Activated gamma-delta T cell treated with Interleukin-2 at 50 U/mL for 16 hours (primary cell): ENCODE measurements at places on chromosomes 16 and 17.
A peak's percentile ranks its signal among the peaks of the same experiment; 100 is the strongest.

GRCh38 chr16:4976079-4976478 is 17.9 kb downstream of the SEC14L5 start:
- DNase-seq = no peak

DNA sequence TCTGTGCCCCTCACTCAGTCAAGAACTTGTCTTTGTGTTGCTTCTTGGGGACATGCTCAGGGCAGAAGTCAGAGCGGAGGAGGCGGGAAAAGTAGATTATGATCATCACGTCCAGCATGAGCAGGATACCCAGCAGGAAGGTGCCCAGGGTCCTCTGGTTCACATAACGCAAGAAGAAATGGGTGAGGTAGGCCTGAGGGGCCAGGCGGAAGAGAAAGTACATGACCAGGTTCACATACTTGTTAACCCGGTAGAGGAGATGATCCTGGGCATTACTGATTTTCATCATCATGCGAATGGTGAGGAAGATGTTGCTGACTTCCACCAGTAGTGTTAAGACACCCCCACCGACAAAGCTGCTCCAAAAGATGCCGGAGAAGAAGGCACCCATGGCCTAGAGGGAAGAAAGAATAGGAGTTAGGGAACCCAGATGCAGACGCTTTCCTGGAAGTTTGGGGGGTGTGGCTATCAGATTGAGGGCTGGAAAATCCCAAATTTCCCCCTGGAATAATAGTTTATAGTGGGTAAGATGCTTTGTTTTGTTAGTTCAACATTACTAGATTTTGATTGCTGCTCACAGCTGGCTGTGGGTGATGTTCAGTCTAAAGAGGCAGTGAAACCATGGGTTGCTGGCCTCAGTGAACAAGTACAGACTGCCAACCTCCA is 1.4 kb downstream of the TLCD1 start:
- DNase-seq = no peak

DNA sequence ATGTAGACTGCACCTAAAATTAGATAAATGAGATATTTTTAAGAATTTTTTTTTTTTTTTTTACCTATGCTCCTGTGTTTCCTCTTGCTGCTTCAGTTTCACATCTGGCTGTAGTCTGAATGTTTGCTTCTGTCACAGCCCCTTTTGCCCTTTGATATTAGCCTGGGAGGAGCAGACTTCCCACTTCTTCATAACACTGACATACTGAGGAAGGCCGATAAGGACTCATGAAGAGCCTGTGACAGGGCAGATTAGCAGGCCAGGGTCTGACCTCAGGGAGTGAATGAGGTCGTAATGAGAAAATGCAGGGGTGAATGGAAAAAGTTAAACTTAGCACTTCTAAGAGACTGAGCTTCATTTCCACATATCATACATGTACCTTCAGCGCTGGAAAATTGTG is at the start of gene SLFN14:
Gene SLFN14, minus strand, starts transcription at position 117 of the 400 bp plus-strand sequence. CDS start 2,757 bp downstream, outside the sequence.
- DNase-seq = no peak

- no peak for DNase-seq
Observed at GRCh38 chr16:51651061-51651466, 500.0 kb upstream of the SALL1 start.

DNA sequence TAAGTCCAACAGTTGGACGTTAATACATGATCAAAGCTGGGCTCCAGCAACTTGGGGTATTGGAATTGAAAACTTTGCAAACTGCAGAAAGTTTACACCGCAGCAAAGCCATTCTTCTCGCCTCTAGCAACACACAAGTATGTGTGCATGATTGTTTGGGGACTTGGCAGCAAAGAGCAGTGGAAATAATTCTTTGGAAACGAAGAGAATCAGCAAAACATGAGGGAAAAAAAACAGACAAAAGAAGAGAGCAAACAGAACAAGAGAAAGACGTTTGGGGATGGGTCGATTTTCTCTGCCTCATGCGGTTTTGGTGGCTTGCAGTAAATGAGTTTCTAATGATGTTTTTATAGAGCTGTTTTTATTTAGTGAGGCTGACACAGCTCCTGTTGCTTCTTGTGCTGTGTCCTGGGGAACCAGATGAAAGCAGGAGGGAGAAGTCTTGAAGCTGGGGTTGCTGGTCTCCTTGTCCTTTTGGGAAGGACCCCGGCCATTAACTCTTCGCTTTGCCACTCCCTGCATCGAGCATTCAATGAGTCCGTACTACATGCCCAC is 502.9 kb downstream of the GRIN2A start:
- no peak for DNase-seq

GRCh38 chr17:21233581-21234347 is 19.4 kb downstream of the NATD1 start:
- DNase-seq = no peak

DNA sequence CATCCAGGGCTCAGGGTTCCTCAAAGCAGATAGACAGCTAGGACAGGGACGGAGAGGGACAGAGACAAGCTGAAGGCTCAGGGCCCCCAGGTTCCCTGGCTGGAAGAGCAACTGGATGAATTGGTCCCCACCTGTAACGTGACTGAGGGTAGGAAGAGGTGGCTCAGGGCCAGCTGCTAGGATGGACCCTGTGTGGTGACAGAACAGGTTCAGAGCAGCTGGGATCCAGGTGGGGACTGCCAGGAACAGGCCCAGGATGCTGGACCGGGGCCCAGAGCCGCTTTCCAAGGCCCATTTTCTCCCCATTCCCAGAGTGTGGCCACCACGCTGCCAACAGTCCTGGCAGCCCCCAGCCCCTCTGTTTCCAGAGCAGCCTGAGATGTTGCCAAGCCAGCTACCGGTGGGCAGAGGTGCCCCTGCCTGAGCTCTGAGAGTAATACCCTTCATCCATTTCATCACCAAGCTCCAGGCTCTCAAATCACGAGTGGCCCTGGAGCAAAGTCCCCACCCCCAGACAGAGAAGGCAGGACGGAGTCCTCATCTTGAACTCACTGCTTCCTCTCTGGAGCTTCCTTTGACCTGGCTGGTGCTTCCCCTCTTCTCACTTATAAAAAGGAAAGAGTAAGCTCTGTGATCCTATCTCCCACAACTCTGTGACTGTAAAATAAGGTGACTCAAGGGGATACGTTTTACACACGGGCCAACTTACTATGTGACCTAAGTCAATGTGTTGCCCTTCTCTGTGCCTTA is 79.6 kb downstream of the TMEM132E start:
- no peak for DNase-seq

DNA sequence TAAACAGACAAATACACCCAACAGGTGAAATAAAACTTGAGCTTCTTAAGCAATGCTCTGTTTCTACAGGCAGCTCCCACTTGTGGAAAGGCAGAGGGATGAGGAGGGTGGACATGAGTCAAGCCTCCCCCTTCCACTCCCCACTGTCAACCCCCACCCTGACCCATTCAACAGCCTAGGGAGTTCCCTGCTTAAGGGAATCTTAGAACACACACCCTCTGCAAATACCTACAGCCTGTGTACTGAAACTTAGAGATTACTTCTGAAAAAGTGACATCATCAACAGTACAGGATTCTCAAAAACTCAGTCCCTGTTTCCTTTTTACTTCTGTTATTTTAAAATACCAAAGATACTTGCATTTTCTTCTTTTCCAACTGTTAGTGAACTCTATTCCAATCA is 345.4 kb downstream of the SOX9 start:
- no peak for DNase-seq

DNA sequence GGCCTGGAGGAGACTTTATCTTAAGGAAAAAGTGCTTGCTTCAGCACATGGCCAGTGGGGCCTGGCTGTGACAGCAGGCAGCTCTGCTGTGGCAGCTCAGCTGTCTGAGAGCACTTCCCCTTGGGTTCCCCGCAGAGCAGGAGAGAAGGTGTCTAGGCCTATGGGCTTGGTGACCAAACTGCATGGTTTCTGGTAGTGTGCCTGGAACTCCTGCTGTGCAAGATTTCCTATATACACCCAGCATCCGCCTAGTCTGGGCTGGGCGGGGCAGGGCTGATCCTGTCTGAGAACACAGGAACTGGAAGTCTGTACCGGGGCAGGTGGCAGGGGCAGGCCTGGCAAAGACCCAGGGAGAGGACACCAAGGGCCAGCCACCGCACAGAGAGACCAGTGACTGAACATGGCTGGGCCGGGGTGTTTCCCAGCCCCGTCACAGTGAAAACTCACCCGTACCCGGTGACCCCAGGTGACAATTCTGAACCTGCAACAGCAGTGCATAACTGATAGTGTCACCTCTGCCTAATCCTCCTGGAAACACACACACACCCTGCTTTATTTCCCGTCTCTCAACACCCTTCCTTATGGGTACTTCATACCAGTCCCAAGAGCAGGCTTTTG is 39.3 kb downstream of the CHD9 start:
- peak; percentile 20 for DNase-seq

DNA sequence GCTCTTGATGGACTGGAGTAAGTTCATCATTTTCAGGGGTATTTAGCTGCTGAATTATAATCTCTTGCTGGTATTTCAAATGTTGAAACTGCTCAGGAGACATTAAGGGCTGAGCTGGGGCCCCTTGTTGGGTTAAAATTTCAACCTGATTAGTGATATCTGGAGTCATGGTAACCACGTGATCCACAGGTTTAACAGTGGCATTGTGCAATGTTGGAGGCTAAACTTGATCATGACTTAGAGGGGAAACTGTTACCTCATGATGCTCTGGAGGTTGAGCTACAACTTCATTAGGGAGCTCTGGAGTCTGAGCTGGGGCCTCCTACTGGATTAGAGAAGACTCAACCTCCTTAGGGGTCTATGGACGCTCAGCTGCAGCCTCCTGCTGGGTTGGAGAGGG is 17.2 kb upstream of the MPP2 start:
- DNase-seq = no peak

DNA sequence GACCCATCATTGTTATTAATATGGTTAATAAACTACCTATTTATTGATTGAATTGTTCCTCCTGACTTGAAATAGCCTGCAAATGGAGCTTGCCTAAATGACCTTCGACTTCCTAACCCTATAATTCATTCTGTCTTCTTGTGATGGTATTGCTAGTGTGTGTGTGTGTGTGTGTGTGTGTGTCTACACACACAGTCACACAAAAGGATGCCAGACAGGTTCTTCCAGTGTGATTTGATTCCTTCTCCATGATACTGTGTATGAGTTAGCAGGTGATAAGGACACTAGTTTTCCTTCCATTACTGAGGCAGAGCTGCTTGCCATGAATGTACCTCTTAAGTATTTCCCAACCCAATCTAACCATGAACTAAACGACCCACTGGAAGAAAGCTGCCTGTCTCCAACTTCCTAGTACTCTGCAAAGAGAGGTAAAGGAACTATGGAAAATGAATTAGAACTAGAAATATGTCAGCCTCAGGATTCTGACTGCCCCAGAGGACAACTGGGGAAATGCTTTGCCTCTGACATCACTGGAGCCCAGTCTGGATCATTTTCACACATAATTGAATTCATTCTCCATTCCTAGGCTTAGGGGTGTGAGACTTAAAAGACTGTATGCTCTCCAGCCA is 3.5 kb upstream of the CDC6 start:
- DNase-seq = no peak

GRCh38 chr16:11697319-11697718 is 29.1 kb downstream of the SNN start:
- DNase-seq = no peak

GRCh38 chr16:987906-988305 is 6.3 kb downstream of the SOX8 start:
- DNase-seq = no peak

DNA sequence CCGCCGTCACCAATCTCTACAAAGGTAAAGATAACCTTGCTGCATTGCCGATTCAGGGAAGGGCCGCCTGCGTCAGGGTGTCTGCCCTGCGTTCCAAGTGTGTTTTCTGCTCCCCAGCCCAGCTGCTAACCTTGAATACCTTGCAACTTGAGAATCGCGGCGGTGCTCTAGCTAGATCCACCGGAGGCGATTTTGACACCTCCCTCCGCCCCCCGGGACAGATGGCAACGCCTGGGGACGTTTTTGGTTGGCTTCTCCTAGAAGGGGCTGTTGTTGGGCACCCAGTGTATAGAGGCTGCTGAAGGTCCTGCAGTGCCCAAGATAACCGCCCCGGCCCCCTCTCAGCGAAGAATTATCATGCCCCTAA is 1.5 kb downstream of the HAPSTR1 start:
- peak; percentile 40 for DNase-seq

GRCh38 chr17:11893862-11894261 is 103.4 kb downstream of the ZNF18 start:
- DNase-seq = no peak

DNA sequence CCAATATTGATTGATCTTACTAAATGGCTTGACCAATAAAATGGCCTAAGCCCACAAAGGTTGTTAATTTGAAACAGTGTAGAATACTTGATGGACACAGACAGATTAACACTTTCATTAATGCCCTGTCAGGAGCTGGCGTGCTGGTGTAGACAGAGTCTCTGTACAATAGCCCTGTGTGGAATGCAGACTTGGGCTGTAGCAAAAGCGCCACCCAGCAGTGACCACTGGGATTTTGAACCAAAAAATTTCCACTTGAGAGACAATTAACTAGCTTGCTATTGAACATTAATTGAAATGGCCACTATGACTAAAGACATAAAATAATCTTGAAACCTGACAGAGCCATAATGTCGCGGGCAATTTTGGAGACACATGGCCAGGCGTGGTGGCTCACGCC is 19.7 kb upstream of the GUCY2D start:
- no peak for DNase-seq

DNA sequence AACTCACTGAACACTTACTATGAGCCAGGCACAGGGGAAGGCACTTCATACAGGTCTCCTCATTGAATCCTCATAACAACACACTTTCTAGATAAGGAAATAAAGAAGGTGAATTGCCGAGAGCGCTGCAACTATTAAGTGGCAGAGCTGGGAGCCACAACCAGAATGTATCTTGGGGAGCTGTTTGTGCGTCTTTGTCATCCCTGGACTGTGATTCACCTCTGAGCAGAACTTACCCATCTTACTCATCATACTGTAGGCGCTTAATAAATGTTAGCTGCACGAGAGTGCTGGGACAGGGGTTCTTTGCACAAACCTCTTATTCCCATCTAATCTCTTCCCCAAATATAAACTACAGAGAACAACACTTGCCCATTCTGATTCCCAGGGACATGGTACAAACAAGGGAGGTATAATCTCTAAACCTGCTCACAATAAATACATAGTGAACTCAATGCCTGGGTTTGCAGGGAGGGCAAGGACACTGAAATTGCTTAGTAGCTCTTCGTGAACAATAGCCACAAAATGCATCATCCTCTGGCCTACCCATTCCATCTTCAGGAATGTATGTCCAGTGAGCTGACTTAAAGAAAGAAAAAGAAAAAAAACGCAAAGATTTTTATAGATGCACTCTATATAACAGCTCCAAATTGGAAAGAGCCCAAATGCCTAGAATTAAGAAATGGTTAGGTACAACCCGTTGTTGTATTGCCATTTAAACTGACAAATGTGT is 43.0 kb downstream of the MYO18A start:
- DNase-seq = no peak

- DNase-seq = no peak
Observed at GRCh38 chr16:71338632-71339031, 19.9 kb upstream of the CALB2 start.
